ENCODE measurements at places on chromosomes 11 and 22. TPM values are rescaled to one million over a fixed set of nuclear protein-coding genes. Genes with fewer than 3 reads are reported as not detected.

DNA sequence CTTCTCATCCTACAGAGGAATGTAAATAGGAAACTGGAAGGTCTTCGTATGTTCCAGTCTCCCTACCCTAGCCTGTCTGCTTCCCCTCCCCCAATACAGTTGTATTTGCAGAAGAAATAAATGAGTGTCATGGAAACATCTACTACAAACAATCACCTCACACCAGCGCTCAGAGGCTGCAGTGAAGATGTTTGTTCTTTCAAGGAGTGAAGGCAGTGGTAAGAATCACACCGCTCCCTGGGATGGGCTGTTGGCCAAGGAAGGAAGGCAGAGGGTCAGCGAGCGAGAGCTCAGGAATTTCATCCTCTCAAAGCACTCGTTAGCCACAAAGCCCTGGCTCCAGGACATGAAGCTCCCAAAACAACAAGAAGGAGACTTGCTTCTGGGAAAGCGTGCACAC is 1.1 kb upstream of the IGSF9B start:
- H3K4me1 ChIP-seq, result peaks cover 42% of the 10 kb centered on the region
- peak overlapping the region; percentile 89 for H3K27ac ChIP-seq
- H3K36me3 ChIP-seq, result peaks cover 5% of the 10 kb centered on the region
- H3K4me3 ChIP-seq, result peak overlapping the region; percentile 91
- DNase-seq, result no peak
- peaks cover 19% of the 10 kb centered on the region for H3K27me3 ChIP-seq

- no peak for DNase-seq
- no peaks in the 10 kb centered on the region for H3K36me3 ChIP-seq
- no peak overlapping the region for H3K27ac ChIP-seq
- no peaks in the 10 kb centered on the region for H3K4me1 ChIP-seq
- H3K27me3 ChIP-seq, result peaks cover 30% of the 10 kb centered on the region
Measured at GRCh38 chr11:35486446-35486845, 39.0 kb downstream of the PAMR1 start.

DNA sequence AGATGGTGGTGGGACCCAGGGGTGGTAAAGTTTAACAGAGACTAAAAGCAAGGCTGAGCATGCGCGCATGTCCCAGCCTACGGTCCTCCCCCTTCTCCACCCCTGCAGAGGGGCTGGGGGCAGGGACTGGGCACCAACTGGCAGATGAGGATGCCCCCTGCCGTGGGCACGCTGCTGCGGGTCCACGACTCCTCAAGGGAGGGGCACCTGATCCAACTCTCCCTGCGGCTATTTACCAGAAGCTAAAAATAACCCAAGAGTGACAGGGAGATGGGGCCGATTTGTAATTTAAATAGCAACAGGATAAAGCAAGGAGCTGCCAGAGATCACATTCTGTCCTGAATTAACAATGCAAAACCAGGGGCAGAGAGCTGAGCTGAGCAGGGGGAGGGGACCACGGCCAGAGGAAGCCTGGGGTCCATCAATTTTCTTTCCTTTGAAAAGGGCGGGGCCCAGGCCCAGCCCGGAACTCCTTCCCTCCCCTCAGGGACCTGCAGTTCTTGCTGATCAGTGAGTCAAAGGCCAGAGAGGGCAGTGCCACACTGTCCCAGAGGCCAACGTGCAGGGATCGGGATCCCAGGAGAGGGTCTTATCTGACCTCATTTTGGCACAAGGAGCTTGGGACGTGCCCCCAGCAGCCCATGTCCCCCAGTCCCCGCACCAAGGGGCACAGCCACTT is 8.1 kb upstream of the DGKZ start:
- no peak overlapping the region for H3K4me3 ChIP-seq
- H3K27me3 ChIP-seq, result peaks cover 15% of the 10 kb centered on the region
- H3K36me3 ChIP-seq, result no peaks in the 10 kb centered on the region
- DNase-seq, result no peak

DNA sequence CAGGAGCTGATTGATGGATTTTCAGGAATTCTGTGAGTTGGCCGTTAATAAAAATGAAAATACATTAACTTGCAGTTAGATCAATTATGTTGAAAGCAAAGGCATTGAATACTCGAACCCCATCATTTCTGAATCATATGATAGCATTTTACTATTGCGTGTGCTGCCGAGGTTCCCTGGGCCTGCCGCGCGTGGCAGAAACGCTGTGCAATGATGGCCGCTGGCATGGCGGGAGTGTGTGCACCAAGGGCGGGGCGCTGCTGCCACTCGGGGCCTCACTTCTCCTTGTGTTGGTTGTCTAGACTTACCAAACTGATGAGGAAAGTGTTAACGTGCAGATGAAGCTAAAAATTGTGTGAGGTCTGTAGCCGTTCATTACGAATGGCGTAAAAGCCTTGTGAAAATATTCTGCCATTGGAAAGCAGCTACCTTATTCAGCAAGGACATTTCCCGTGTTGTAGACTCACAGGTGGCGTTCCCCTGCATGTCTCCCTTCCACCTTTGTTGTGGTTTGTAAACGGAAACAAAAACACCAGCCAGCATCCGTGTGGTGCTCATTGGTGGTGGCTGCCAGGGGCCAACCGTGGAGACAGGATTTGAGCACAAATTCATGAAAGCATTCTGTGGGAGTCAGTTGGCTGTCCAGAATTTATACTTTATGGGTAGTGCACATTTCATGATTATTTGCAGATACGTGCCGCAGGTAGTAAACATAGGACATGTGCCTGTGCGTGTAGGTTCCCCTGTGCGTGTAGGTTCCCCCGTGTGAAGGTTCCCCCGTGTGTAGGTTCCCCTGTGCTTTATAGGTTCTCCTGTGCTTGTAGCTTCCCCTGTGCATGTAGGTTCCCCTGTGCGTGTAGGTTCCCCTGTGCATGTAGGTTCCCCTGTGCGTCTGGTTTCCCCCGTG is 5.9 kb upstream of the GRAMD4 start:
- no peaks in the 10 kb centered on the region for H3K27me3 ChIP-seq
- no peaks in the 10 kb centered on the region for H3K36me3 ChIP-seq
- peaks cover 35% of the 10 kb centered on the region for H3K4me1 ChIP-seq
- DNase-seq, result peak; percentile 94

The DDIAS gene
- total RNA-seq, result 26.9 TPM

The RAG1 gene
- not detected for total RNA-seq

The DDI1 gene
- total RNA-seq, result not detected
